ENCODE measurements at places on chromosomes 12 and 14.

- no peak for DNase-seq
Observed at GRCh38 chr14:100333311-100333710, 10.2 kb downstream of the SLC25A47 start.

DNA sequence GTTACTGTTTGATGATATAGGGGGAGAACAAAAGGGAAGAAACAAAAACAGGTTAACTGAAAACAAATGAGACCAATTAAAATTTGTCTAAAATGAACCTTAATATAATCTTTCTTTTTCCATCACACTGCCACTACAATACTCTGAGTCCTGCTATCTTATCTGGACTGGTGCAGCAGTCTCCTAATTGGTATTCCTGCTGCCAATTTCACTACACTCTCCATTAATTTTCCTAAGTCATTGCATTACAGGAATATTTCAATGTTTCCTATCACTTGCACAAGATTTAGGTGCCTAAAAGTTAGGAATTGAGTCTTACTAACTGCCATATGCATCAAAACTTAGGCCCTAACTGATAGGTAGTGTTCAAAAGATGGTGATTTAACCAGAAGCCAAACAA is 884.9 kb upstream of the MGAT4C start:
- no peak for DNase-seq

- DNase-seq, result no peak
Observed at GRCh38 chr14:49033131-49033530, 553.0 kb downstream of the RPS29 start.

- DNase-seq, result no peak
Observed at GRCh38 chr14:61372842-61373555, 51.6 kb downstream of the PRKCH start.

GRCh38 chr12:105993766-105994555 is 144.8 kb downstream of the NUAK1 start:
- DNase-seq, result no peak

GRCh38 chr14:91516663-91517388 is 6.7 kb upstream of the PPP4R3A start:
- no peak for DNase-seq

- no peak for DNase-seq
Observed at GRCh38 chr12:94247246-94247645, 98.9 kb downstream of the PLXNC1 start.

Measured in glomerular endothelial cell (primary cell).